ENCODE measurements at places on chromosomes 11 and 22.

DNA sequence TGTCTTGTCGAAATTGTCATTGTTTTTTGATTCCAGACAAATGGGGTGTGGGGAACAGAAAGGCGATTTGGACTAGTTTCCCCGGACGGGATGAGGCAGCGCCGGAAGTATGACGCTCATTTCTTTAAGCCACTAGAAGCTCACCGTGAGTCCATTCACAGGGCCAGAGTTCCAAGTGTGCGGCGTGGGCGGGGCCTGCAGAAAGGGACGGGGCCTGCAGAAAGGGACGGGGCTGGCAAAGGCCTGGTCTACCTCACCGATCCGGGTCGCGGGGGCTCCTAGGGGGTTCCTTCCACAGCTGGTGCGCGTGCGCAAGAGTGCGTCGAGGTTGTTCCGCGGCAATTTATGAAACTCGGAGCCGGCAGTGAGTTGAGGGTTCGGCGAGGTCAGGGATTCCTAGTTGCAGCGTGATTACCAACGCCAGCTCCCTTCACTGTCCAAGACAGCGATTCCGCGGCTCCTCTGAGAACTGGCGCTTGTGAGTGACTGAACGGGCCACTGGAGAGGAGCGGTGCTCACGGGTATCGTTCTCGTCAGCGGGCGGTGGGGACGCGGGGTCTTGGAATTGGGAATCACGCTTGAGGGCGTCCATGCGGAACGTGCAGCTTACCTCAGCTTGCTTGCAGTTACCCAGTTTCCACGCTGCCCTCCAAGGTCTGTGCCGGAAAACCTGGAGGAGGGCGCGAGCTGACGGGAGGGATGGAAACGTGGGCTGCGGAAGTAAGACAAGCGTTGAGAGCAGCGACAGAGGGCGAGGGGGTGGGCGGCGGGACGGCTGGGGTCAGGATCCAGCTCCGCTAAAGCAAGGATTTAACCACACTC is at the start of gene ZNF215:
TSS of gene ZNF215 (plus strand) at position 219 of the 822 bp plus-strand sequence. CDS start 5,847 bp downstream, outside the sequence.
- DNase-seq = peak; percentile 95

DNA sequence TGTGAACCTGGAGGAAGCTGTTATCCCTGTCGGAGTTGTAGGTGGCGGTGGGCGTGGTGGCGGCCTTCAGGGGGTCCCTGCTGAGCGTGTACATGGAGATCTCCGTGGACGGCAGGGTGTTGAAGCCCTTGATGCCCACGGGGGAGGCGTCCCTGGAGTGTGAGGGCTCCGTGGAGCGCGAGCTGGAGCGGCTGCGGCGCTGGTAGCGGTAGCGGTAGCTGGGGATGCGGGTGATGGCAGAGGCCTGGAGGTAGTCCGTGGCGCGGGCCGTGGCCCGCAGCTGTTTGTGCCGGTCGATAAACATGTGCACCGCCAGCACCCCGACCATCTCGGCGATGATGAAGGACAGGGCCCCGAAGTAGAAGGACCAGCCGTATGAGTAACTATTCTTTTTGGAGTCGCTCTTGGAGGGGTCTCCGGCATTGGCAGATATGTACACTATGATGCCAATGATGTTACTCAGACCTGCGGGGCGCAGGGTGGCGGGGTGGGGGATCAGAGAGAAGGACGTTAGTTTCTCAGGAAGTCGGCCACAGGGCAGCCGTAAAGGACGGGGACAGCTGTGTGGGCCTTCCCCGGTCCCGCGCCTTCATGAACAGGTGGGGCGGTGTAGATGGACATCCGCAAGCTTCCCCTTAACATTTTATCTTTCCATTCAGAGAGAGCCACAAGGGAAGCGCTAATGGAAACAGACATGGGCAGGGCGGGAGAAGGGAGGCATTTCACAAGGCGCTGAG is 35.6 kb upstream of the EIF3D start:
- DNase-seq = no peak

DNA sequence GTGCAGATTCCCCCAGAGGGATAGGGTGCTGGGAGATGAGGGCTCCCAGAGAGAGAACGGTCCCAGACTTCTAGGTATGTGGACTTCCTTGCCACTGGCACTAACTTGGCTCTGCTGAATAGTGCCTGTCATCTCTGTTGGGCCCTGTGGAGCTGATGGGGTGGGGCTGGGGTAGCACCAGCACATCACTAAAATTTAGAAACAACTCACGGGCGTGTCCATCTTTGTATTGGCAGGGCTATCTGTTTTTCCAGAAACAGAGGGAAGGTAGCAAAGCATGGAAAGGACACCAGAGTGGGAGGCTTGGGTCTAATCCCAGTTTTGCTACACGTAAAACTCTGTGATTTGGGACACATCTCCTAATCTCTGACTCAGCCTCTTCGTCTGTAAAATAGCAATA is 25.8 kb downstream of the SWAP70 start:
- DNase-seq = no peak

DNA sequence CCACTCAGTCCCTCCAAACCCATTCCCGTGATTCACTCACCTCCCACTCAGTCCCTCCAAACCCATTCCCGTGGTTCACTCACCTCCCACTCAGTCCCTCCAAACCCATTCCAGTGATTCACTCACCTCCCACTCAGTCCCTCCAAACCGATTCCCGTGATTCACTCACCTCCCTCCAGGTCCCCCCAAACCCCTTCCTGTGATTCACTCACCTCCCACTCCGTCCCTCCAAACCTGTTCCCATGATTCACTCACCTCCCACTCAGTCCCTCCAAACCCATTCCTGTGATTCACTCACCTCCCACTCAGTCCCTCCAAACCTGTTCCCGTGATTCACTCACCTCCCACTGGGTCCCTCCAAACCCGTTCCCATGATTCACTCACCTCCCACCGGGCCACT is 639.6 kb downstream of the BRD1 start:
- DNase-seq = no peak

- DNase-seq = no peak
Observed at GRCh38 chr11:57210781-57211180, 26.3 kb downstream of the APLNR start.

DNA sequence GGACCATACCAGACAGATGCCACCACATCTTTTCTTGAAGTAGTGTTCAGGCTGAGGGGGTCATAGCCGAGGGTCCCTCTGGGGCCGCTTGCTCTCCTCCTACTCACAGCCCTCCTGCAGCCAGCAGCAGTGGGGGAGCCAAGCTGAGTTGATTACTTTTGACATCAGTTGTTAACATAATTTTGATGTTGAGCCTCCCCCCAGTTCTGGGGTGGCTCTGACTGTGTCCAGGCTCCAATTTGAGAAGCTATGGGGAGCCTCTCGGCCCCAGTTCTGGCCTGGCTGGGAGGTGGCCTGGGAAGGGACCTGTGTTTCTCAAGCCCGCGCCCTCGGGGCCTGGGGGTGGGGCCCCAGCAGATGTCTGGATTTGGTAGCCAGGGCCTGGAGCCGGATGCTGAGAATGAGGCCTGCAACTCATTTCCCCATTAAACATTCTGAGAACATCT is 47.9 kb downstream of the KCNQ1OT1 start:
- DNase-seq = no peak

DNA sequence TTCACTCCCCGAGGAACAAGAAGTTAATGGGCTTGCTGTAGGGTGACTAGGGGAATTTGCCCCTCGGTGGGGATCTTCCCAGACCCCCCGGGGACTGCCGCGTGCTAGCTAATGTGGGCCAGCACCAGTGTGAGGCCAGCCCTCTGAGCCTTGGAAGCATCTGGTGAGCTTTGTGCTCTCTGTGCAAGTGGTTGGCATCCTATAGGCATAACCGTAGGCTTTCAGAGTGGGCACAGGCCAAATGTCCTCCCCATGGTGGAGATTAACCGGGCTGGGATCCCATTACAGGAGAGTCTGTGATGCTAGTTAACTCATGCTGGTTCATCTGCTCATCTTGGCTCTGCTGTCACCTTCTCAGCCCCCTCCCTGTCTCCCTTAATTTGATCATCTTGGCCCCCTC is 125.7 kb downstream of the TRIM29 start:
- no peak for DNase-seq

DNA sequence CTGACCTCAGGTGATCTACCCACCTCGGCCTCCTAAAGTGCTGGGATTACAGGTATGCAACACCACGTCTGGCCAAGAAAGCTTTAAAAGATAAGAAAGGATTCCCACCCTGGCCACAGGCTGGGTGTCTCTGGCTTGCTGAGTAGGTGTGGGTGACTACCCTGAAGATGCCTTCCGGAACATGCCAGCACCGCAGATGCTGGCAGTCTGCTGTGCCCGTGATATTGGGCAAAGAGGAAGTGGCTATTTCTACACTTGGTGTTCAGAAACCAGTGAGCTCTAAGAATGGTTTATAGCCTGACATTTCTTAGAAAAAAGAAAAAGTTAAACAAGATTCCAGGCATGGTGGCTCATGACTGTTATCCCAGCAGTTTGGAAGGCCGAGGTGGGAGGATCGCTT is 6.1 kb downstream of the MRPL11 start:
- peak; percentile 73 for DNase-seq

DNA sequence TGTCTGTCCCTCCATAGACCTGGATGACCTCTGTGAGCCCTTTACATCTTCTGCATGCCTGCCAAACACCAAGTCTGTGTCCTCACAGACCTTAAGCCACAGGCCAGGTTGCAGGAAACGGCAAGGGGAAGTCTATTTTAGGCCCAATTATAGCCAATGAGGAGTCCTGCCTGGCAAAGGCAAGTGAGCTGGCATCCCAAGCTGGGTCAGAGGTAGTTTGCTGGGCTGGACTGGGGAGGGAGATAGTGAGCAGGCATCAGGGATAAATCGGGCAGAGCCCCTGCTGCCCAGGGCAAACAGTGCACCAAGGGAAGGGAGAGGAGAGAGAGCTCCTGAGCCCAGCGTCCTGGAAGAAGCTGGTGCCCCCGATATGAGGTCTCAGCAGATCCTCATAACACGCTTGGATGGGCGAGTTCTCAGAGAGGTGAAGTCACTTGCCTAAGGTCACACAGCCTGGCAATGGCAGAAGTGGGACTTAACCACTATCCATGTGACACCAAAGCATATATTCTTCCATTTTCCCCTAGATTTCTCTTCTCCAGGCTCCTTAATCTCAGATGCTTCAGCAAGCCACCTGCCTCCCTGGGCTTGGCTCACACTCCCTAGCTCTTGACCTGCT is 3.7 kb upstream of the RELT start:
- peak; percentile 71 for DNase-seq

- DNase-seq = no peak
Observed at GRCh38 chr22:40211476-40212054, 33.8 kb downstream of the TNRC6B start.

DNA sequence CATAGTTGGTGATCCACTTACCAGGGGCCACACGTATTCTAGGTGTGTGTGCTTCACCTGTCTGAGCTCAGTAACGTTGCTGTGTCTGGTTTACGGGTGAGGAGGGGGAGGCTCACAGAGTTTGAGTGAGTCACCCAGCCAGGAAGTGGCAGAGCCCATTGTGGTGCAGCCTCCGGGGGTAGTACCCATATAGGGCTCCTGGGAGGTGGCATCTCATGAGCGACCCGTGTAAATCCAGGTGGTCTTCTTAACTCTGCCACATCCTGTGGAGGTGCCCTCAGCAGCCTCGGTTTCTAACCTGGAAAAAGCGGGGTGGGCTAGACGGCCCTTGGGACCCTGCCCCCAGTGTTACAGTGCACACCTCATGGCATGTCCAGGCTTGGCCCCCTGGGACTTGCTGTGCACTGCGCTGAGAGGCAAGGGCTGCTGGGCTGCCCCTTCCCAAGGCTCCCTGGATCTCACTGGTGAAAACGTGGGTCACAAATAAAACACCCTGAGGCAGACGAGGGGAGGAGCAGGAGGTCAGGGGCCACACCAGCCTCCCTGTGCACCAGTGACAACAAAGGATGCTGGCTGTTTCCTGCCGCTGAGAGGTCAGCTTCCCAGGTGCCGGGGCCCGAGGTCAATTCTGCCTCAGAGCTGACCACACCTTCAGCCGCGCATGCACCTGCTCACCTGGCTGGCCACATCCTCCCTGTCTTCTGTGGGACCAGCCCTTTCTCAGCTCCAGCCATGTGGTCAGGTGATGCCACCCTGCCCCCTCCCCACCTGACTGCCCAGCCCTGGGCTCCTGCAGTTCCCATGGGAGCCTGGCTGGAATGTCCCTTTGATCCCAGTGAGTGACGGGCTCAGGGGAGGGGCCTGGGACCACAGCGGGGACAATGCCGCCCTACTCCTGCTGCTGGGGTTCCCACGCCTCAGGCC is 305.1 kb downstream of the CTTN start:
- no peak for DNase-seq
